ENCODE measurements at places on chromosomes 11 and 22.

DNA sequence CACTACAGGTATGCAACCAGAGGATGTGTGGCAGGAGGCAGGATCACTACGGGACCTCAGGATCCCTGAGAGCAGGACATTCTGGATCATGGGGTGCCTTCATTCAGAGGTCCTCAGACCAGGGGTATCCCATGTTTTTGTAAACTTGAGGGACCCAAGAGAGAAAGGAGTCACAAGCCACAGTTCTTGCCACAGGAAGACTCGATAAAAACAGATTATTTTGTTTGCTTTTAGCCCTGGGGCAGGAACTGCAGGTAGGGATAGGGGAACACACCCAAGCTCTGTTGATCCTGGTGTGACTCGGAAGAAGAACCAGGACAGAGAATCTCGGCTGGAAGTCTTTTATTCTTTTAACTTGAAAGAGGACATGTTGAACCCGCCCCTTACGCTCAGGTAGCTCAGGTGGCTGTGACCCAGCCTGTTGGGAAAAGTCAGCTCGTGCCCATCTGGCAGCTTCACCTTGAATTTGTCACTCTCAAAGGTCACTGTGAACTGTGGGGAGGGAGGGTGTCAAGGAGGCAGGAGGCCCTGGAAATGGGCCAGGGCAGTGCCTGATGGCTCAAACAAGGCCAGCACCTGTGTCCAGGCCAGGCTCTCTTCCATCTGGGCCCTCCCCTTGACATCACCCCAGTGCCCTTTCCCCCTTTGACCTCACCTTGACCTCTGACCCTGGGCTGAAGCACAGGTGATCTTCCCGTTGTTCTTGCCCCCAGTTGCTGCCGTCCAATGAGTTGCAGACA is 9.8 kb downstream of the LGALS2 start:
- DNase-seq: no peak

- no peak for DNase-seq
Measured at GRCh38 chr22:23200898-23201297, 20.6 kb downstream of the BCR start.

GRCh38 chr11:120494595-120494994 is 17.0 kb upstream of the GRIK4 start:
- DNase-seq: no peak

DNA sequence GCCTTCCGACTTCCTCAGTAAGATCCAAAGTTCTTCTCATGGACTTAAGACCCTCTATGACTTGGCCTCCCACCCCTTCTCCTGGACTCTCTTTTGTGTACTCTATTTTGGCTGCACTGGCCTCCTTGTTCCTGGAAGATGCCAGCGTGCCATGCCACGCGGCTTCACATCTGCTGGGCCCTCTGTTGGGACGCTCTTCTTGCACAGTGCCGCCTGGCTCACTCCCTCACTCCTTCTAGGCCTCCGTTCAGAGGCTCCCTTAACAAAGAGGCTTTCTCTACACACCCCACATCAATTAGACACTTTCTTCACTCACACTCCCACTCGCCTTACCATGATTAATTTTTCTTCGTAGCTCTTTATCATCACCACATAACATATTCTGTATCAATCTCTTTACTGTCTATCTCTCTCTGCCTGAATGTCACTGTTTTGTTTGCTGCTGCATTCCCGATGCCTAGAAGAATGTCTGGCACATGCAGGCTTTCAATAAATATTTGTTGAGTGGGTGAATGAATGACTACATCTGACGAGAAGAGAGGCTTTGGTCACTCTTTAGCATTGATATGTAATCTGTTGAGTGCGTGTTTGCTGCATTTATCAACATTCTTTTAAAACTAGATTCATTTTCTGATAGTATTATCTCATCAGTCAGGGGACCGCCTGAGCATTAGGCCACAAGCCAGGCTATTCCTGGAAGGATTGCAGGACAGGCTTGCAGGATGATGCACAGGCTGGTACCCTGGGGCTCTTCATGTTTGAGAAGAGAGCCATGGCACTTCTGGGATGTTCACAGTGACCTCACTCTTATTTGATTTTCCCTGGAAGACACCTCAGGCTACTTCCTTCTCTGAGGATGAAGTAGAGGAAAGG is 60.6 kb upstream of the AMPD3 start:
- DNase-seq: peak; percentile 97

DNA sequence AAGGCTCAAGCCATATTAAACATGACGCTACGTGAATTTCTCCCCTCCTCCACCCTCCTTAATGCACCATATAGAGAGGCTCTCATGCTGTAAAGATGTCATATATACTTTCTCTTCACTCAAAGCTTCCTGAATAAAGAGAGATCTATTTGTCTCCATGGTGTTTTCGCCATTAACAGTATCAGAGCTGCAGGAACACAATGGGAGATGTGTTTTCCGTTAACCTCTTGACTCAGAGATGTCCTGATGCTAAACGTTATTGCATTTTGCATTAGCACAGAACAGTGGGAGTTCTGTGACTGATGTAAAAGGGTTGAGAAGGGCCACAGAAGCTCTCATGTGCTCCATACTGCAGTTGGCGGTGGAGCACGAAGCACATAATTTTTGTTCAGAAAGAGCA is 25.7 kb upstream of the BLID start:
- DNase-seq: no peak

- no peak for DNase-seq
Measured at GRCh38 chr22:20809538-20810185, 35.7 kb downstream of the SERPIND1 start.

DNA sequence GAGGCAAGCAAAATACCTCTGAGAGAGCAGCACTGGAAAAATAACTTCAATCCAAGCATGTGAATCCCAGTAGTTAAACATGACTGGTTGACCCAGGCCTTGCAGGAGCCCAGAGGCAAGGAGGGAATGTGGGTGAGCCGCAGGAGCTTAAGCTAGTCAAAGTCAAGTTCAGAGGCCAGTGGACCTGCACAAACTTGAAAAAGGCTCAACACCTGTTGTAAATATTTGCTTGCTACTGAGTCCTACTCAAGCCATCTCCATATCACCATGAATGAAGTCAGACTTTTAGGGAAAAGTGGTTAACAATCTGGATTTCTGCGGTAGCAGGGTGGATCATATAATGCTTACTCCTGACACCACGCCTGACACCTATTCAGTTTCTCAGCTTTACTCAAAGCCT is 4.8 kb upstream of the CAT start:
- DNase-seq: no peak

DNA sequence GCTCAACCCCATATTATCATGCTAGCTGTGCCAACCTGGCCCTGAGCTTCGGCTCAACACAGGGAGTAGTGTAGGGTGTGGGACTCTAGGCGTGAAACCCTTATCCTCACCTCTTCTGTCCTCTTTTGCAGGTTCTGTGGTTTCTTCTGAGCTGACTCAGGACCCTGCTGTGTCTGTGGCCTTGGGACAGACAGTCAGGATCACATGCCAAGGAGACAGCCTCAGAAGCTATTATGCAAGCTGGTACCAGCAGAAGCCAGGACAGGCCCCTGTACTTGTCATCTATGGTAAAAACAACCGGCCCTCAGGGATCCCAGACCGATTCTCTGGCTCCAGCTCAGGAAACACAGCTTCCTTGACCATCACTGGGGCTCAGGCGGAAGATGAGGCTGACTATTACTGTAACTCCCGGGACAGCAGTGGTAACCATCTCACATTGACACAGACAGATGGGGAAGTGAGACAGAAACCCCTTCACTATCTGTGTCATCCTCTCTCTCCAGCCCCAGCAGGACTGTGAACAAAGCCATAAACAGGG is 76.4 kb downstream of the GGTLC2 start:
- no peak for DNase-seq

DNA sequence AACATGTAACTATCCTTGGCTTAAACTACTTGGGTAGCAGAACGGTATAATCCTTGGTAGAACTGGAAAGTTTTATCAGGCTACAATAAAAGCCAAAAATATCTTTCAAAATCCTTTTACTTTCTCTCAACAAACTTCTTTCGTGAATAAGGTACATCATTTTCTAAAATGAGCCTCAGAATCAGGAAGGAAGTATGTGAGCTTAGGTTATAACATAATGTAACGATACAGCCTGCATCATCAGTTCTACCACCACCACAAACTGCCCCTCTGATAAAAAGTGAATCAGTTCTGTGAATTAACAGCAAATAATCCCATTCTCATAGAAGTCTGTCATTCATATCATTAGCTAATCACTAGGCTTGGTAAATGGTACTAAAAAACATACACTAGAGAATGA is 244.3 kb downstream of the SBF2 start:
- DNase-seq: no peak

DNA sequence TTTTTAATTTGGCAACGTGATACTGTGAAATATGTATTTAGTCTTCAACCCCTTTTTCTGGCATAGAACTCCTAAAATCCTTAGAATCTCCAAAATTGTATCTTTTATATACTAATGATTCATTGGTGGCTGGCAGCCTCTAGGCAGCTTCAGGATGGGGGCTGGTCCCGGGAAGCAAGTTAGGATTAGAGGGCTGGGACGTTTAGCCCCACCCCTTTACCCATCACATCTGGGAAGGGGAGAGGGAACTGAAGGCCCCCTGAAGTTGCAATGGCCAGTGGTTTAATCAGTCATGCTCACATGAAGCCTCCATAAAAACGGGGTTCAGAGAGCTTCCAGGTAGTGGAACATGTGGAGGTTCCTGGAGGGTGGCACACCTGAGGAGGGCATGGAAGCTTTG is 7.1 kb downstream of the IL17RA start:
- DNase-seq: no peak

DNA sequence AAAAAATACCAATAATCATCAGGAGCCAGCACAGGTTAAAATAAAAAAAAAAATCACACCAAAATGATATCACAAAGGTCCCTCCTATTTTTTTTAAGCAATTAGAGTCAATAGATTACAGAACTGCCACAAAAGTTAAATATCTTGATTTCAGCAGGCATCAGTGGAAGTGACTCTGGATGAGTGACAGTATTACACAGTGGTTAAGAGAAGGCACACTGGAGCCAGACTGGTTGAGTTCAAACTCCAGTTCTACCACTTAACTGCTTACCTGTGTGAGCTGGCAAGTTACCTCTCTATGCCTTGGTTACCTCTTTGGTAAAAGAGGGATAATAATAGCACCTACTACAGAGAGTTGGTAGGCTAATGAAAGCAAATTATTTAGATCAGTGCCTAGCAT is 148.5 kb downstream of the ATG16L2 start:
- no peak for DNase-seq

- no peak for DNase-seq
Measured at GRCh38 chr11:84552791-84553190, 1074.4 kb downstream of the DLG2 start.

GRCh38 chr22:43928468-43928867 is 4.9 kb downstream of the PNPLA3 start:
- no peak for DNase-seq

DNA sequence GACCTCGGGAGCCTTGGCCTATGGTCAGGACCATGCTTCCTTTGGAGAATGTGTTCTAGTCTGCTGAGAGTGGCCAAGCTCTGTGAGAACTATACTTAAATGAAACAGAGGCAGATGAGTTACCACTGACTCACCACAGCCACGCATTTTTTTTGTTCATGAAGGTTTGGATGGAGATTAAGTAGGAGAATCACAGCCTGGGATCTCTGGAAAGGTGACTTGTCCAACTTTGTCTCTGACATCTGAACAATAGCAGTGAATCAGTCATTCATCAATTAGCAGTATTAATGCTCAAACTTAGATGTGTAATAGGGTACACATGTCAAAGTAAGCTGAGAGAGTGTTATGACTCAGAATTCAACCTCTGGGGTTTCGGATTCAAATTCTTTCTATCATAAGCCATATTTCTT is 100.7 kb upstream of the ANO3 start:
- peak; percentile 63 for DNase-seq

DNA sequence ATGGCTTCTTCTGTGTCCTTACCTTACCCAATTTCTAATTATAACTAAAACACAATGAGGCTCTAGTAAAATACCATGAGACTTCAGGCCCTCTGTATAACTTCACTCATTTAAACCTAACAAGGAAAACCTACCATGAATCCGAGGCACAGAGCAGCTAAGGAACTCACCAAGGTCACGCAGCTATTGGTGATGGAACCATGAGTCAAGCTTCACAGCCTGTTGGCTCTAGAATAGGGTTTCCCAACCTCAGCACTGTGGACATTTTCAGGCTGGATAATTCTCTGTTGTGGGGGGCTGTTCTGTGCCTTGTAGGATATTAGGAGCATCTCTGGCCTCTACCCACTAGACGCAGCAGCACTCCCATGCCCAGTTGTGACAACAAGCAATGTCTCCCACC is 75.7 kb downstream of the TIMP3 start:
- DNase-seq: no peak

GRCh38 chr11:11807811-11808782 is 33.7 kb upstream of the USP47 start:
- peak; percentile 24 for DNase-seq

GRCh38 chr11:87493516-87493915 is 455.8 kb downstream of the TMEM135 start:
- peak; percentile 49 for DNase-seq

DNA sequence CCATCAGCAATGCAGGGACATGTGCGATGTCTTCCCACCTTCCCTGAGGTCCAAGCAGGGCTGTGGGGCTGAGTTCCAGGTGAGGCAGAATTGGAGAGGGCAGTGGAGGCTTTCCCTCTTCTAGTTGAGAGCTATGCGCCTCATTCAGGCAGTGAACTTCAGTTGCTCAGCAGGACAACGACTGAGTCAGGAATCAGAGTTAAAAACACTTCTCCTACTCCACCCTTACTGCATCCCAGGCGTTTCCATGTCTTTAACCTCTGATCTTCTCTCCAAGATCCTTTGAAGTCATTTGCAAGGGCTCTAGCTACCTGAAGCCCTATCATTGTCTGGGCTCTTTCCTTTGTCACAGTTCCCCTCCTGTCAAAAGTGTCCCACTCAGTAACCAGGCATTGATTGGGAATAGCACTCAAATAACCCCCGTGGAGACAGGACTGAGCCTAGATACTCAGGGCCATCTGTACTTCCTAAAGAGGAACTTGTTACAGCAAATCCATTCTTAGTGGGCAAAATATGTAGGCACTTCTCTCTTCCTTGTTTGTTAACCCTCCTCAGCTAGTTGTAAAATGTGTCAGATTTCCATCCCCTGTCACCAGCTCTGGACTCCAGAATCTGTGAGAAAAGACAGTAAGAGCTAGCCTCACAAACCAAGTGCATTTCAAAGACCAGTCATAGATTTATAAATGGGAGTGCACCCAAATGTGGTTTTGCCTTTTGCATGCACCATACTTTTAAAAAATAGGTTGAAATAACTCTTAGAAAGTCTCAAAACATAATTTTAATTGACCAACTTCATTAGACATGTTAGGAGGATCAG is 72.5 kb upstream of the MYO18B start:
- no peak for DNase-seq

Measured in EH (cell line).